ENCODE measurements at places on chromosomes 12 and 14. TPM values are rescaled to one million over a fixed set of nuclear protein-coding genes. Genes with fewer than 3 reads are reported as not detected.

GRCh38 chr12:132071040-132071810 is 72.9 kb downstream of the DDX51 start:
- H3K36me3 ChIP-seq, result peaks cover 38% of the 10 kb centered on the region
- H3K27me3 ChIP-seq, result no peaks in the 10 kb centered on the region
- no peak overlapping the region for H3K4me3 ChIP-seq
- peaks cover 11% of the 10 kb centered on the region for H3K4me1 ChIP-seq
- DNase-seq, result no peak

GRCh38 chr12:25459541-25459951 is 93.5 kb downstream of the LMNTD1 start:
- H3K36me3 ChIP-seq, result no peaks in the 10 kb centered on the region
- no peak for DNase-seq
- no peak overlapping the region for H3K27ac ChIP-seq
- H3K4me1 ChIP-seq, result no peaks in the 10 kb centered on the region

DNA sequence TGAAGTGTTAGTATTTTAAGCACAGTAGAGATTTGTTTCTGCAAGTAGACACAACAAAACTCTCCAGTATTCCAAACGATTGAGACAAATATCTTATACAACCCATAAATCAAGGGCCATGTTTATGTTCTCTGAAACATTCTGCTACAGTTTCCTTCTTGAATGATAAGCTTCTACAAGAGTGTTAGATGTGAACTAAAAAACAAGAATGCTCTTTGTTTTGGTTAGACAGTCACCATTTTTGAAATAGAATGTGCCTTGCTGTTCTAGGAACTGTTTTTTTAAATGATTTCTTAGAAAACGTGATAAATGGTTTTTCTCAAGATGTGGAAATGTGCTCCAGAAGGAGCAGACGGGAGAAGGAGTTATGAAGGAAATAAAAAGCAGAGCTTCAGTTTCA is 1656.3 kb upstream of the FLRT2 start:
- no peak overlapping the region for H3K27ac ChIP-seq
- no peaks in the 10 kb centered on the region for H3K36me3 ChIP-seq
- DNase-seq, result no peak
- no peak overlapping the region for H3K4me3 ChIP-seq

GRCh38 chr12:131613678-131614077 is 97.2 kb upstream of the SFSWAP start:
- no peak overlapping the region for H3K4me3 ChIP-seq
- H3K4me1 ChIP-seq, result peaks cover 8% of the 10 kb centered on the region

GRCh38 chr12:116559162-116559935 is at the start of gene MAP1LC3B2:
Gene MAP1LC3B2, plus strand, starts transcription at chr12:116559381. Its CDS starts 16,562 bp downstream, at chr12:116575943.
- H3K27ac ChIP-seq, result peak within 1 kb of the TSS; percentile 97
- peaks cover 5% of the 10 kb centered on the region for H3K36me3 ChIP-seq
- H3K4me1 ChIP-seq, result peaks cover 33% of the 10 kb centered on the region
- no peaks in the 10 kb centered on the region for H3K27me3 ChIP-seq
- peak within 1 kb of the TSS; percentile 67 for H3K4me3 ChIP-seq

- H3K36me3 ChIP-seq, result no peaks in the 10 kb centered on the region
- no peak overlapping the region for H3K4me3 ChIP-seq
- peaks cover 1% of the 10 kb centered on the region for H3K27me3 ChIP-seq
- no peaks in the 10 kb centered on the region for H3K4me1 ChIP-seq
- H3K27ac ChIP-seq, result no peak overlapping the region
Measured at GRCh38 chr12:127657036-127657435, 609.9 kb upstream of the TMEM132C start.

DNA sequence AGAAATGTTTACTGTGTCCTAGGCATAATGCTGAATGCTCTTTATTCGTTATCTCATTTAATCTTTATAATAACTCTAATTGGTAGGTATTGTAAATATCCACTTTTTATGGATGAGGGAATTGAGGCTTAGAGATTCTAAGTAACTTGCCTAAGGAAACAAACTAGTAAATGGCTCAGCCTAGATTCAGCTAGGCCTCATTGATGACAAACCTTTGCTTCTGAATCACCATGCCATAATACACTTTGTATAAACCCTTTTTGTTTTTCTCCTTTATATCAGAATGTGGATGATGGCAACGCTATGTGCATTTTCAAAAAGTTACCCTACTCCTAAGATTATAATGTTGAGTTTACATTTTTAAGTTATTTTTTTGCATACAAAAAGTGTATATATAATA is 34.0 kb downstream of the MNAT1 start:
- H3K27ac ChIP-seq, result no peak overlapping the region
- H3K4me1 ChIP-seq, result peaks cover 4% of the 10 kb centered on the region
- DNase-seq, result no peak
- H3K4me3 ChIP-seq, result no peak overlapping the region
- no peaks in the 10 kb centered on the region for H3K36me3 ChIP-seq

PLD4 gene
- total RNA-seq, result not detected

TTC6 gene
- total RNA-seq, result not detected

MORN3 gene
- 1.1 TPM for total RNA-seq

CPM gene
- 5.8 TPM for total RNA-seq

ARHGDIB gene
- 771 TPM for total RNA-seq

MSI1 gene
- 0.90 TPM for total RNA-seq
